ENCODE measurements at places on chromosomes 16 and 17. TPM values are rescaled to one million over a fixed set of nuclear protein-coding genes. Genes with fewer than 3 reads are reported as not detected.
A peak's percentile ranks its signal among the peaks of the same experiment; 100 is the strongest.

Gene EFCAB13
- 5.7 TPM for total RNA-seq

Gene ASB16
- total RNA-seq, result 0.38 TPM

Gene HCRT
- total RNA-seq, result not detected

Gene RHBDL3
- total RNA-seq, result 0.45 TPM

Gene PPL
- total RNA-seq, result 0.08 TPM

- no peaks in the 10 kb centered on the region for H3K4me1 ChIP-seq
- peaks cover 1% of the 10 kb centered on the region for H3K27me3 ChIP-seq
- H3K27ac ChIP-seq, result no peak overlapping the region
Observed at GRCh38 chr16:88930716-88931115, 46.3 kb downstream of the CBFA2T3 start.

DNA sequence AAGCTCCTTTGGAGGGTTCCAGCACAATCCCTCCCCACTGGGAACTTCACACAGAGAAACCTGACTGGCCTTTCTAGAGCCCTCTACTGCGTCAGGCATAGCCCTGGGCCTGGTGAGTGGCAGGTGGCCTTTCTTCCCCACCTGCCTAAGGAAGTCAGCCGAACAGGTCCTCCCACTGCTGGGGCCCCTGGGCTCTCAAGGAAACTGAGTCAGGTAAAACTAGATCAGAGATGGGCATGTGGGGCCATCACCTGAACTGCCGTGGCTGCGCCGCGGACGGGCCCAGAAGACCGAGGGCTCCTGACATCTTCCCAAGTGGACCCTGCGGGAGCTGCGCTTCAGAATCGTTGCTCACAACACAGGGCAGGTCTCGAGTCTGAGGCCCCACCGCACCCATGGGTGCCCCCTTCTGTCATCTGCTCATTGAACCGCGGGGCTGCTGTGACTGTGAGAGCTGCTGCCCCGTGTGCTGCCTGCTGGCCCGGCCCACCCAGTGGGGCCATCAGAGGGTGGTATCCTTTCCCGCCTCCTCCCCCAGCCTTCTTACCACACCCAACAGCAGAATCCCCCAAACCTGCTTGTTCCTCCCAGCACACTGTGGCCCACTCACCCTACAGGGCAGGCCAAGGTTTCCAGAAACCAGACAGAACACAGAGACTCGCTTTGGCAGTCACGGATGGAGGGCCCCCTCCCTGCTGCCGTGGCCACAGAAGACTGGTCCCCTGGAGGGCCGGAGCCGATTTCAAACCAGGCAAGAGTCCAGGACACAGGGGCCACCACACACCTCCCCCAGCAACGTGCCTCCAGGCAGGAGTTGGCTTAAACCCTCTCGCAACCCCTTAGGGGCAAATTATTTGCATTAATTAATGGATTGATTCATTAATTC, 81.1 kb downstream of the TBC1D16 start:
- H3K36me3 ChIP-seq, result no peaks in the 10 kb centered on the region
- H3K4me1 ChIP-seq, result no peaks in the 10 kb centered on the region
- H3K27me3 ChIP-seq, result peaks cover 19% of the 10 kb centered on the region
- H3K27ac ChIP-seq, result no peak overlapping the region
- H3K4me3 ChIP-seq, result no peak overlapping the region

GRCh38 chr17:59004338-59005111, 102.2 kb downstream of the TRIM37 start:
- H3K4me1 ChIP-seq, result peaks cover 33% of the 10 kb centered on the region
- no peak overlapping the region for H3K4me3 ChIP-seq
- peak; percentile 76 for DNase-seq
- no peaks in the 10 kb centered on the region for H3K27me3 ChIP-seq
- peak overlapping the region; percentile 0 for H3K27ac ChIP-seq

Measured in activated CD4-positive, alpha-beta memory T cell treated with anti-CD3 and anti-CD28 coated beads, Interleukin-2, amount 10 ng/mL, durations not matched to agents 7 days and 5 days (primary cell).